ENCODE measurements at places on chromosomes 3 and 15. TPM values are rescaled to one million over a fixed set of nuclear protein-coding genes. Genes with fewer than 3 reads are reported as not detected.

Gene PRSS50
- not detected for total RNA-seq

- DNase-seq, result no peak
- H3K27me3 ChIP-seq, result no peaks in the 10 kb centered on the region
- H3K27ac ChIP-seq, result no peak overlapping the region
- H3K4me3 ChIP-seq, result no peak overlapping the region
Observed at GRCh38 chr3:143875546-143875945, 27.3 kb upstream of the SLC9A9 start.

- no peak for DNase-seq
- peaks cover 21% of the 10 kb centered on the region for H3K4me1 ChIP-seq
- H3K27ac ChIP-seq, result peak overlapping the region; percentile 95
- H3K27me3 ChIP-seq, result no peaks in the 10 kb centered on the region
- H3K36me3 ChIP-seq, result no peaks in the 10 kb centered on the region
- H3K4me3 ChIP-seq, result peak overlapping the region; percentile 63
Observed at GRCh38 chr3:136750897-136751315, 1.3 kb downstream of the STAG1 start.

GRCh38 chr3:103389356-103389755 lies 954.5 kb downstream of the ZPLD1 start:
- no peaks in the 10 kb centered on the region for H3K36me3 ChIP-seq
- no peak overlapping the region for H3K4me3 ChIP-seq
- DNase-seq, result no peak
- H3K27ac ChIP-seq, result no peak overlapping the region
- H3K27me3 ChIP-seq, result no peaks in the 10 kb centered on the region

DNA sequence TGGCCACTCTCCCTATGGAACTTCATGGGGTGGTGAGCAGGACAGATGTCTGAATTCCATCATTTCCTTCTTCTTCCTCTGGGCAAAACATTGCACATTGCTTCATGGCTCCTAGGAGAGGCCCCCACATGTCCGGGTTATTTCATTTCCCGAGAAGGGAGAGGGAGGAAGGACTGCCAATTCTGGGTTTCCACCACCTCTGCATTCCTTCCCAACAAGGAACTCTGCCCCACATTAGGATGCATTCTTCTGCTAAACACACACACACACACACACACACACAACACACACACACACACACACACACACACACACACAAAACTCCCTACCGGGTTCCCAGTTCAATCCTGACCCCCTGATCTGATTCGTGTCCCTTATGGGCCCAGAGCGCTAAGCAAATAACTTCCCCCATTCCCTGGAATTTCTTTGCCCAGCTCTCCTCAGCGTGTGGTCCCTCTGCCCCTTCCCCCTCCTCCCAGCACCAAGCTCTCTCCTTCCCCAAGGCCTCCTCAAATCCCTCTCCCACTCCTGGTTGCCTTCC lies 1.9 kb downstream of the RHO start:
- no peaks in the 10 kb centered on the region for H3K4me1 ChIP-seq
- no peaks in the 10 kb centered on the region for H3K36me3 ChIP-seq
- H3K27ac ChIP-seq, result no peak overlapping the region

Data from naive thymus-derived CD4-positive, alpha-beta T cell (primary cell).